ENCODE measurements at places on chromosomes 1 and 21.

DNA sequence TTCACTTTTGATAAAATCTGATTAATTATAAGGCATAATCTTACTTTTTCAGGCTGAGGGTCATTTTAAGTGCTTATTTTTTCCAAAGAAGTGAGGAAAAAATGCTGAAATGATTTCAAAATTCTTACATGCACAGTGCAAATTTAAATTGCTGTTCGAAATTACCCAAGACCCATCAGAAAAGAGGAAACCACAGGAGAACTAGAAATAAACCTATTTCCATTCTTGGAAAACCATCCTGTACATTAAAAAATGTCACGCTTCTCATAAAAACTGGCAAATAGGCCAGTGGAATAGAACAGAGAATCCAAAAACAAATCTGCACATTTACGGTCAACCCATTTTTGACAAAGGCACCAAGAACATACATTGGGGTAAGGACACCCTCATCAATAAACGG lies 414.9 kb downstream of the SMYD3 start:
- no peak for DNase-seq

- peak; percentile 79 for DNase-seq
These were observed 110.2 kb upstream of the FGGY start for GRCh38 chr1:59186656-59187055.

DNA sequence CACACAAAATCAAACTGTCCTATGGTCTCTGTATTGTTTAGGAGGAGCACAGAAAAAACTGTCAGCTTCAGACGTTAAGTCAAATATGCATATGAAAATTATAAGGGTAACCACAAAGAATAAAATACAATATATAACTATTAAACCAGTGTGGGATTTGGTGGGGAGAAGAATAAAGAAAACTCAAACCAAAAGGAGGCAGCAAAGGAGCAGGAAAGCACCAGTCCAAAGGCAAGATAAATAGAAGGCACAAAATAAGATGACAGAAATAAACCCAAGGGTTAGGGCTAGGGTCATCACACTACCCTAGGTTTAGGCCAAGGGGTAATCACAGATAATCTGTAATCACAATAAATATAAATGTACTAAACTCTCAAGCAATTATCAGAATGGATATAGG lies 32.8 kb downstream of the DLGAP3 start:
- no peak for DNase-seq

DNA sequence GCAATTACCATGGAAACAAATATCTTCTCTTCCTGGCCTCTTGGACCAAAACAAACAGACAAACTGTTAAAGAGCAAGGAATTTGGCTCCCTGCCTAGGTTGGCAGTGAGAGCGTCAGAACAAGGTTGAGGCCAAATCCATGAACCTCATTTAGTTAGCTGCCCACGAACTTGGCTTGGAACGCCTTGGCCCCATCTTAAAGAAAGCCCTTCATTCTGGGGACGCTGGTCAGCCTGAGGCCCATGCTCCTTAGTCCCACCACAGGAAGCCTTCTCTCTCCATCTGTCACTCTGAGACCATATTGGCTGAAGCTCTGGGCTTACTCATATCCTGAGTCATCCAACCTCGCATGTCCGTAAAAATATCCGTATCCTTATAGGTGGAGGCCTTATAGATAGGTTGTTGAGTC lies 62.4 kb upstream of the DIRAS3 start:
- peak; percentile 87 for DNase-seq

DNA sequence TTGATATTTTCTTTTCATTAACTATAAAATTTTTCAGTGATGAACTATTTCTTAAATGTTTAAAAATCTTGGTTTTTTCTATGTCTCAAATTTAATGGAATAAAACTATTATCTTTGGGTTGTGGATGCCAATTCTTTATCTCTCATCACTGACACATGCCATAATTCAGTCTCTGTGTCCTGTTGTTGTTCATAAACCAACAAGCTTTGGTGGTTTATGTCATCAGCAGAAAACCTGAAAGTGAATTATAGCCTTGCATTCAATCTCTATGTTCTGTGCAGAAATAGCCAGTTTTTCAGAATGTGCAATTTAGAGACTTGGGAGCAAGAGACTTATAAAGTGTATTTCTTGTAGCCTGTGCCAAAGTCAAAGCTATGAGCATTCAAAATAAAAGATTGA lies 462.6 kb upstream of the ADGRL4 start:
- no peak for DNase-seq

All from astrocyte of the spinal cord (primary cell).